Kidney epithelial cell (primary cell): ENCODE measurements at places on chromosomes 2 and 18.

GRCh38 chr2:181457741-181458425 is 697 bp downstream of the ITGA4 start:
- no peak for DNase-seq

- DNase-seq, result peak; percentile 54
Observed at GRCh38 chr18:51195451-51196117, 1.9 kb downstream of the MEX3C start.

- no peak for DNase-seq
Observed at GRCh38 chr2:241949736-241950412, 80.3 kb downstream of the RTP5 start.

DNA sequence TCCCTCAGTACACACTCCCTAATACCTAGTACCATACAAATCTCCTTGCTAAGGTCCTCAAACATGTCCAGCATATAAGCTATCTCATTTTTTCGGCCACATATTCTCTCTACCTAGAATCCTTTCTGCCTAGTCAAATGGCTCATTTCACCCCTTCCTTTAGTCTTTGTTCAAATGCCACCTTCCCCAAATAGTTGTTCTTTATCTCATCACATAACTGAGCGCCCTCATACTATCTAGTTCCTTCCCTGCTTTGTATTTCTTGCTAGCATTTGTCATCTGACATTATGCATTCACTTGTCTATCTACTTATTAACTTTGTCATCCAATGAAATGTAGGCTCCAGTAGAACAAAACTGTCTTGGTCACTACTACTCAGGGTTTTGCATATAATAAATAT is 35.5 kb downstream of the RPRD1A start:
- no peak for DNase-seq

- DNase-seq, result no peak
Observed at GRCh38 chr2:64025741-64026140, 6.5 kb upstream of the VPS54 start.

GRCh38 chr2:239223310-239224198 is 177.3 kb downstream of the HDAC4 start:
- DNase-seq, result no peak

- no peak for DNase-seq
Observed at GRCh38 chr18:54975598-54975997, 16.3 kb upstream of the CCDC68 start.

DNA sequence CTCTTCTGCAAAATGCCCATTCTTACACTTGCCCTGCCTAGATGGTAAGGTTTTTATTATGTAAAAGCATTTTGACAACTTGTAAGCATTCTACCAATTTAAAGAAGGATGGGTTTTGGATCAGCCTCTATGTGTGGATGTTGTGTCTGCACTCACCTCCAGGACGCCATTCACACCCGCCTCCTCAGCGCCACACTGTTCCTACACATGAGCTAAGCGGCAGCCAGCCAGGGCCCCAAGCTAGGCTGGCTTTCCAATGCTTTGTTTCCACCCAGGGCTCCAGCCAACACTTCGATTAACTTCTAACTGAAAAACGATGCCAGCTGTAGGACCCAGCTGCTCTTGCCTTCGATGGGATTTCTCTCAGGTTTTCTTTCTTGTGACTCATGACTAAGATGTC is 73.3 kb upstream of the FZD7 start:
- DNase-seq, result no peak

- no peak for DNase-seq
Observed at GRCh38 chr18:38244480-38244879, 678.9 kb upstream of the CELF4 start.

GRCh38 chr2:67878743-67879142 is 184.1 kb downstream of the C1D start:
- DNase-seq, result no peak
